ENCODE measurements at places on chromosomes 5 and 9.

DNA sequence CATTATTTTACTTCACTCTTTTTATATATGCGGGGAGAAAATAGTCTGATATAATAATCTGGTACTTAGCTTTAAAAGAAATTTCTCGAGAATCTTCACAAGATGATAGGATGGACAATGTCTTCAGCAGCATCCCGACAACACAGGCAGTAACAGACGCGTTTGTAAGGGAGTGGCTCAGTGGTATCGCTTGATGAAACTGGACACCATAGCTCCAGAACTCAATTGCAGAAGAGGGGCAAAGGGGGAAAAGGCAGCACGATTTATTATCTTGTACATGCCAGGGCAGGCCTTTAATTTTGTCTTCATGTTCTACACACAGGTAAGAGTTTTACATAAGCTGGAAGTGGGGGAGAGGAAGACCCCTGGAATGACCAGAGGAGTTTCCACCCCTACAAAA is 15.7 kb downstream of the IL4 start:
- DNase-seq: no peak

- no peak for DNase-seq
Measured at GRCh38 chr9:98784831-98785806, 11.2 kb downstream of the ANKS6 start.

GRCh38 chr5:79488775-79489174 is 25.2 kb downstream of the HOMER1 start:
- DNase-seq: no peak

- DNase-seq: no peak
Measured at GRCh38 chr5:4348423-4348822, 752.8 kb downstream of the IRX1 start.

GRCh38 chr5:132136906-132137305 is 63.3 kb downstream of the CSF2 start:
- DNase-seq: no peak

DNA sequence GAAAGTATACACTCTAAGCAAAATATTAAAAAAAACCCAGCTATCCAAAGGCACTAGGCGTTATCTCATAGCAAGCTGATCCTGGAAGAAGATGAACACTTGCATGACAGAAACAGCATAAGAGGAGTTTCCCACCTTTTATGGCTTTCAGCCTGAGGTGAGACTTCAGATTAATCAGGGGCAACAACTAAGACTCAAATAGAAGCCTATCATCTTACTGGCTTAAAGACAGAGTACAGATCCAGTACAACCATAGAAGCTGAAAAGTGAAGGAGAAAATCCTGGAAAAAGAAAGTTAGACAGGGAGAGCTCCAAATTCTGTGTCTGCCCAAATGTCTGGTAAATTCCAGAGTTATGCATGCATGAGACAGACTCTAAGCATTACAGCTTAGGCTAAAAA is 360.8 kb upstream of the KCNN2 start:
- no peak for DNase-seq

DNA sequence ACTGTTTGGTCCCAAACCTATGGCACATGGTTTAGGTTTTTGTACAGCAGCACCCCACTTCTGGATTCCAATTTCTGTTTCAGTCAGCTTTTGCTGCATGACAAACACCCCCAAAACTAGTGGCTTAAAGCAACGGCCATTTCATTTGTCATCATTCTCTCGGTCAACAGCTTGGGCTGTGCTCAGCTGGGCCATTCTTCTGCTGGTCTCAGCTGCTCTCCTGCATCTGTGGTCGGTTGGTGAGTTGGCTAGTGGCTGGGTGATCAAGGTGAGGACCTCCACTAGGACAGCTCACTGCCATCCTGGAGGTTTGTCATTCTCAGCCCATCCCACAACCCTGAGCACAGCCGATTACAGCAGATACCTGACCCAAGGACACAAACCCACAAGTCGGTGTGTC is 24.8 kb upstream of the PPP1R26 start:
- DNase-seq: no peak
